Activated CD8-positive, alpha-beta T cell treated with anti-CD3 and anti-CD28 coated beads for 36 hours (primary cell): ENCODE measurements at places on chromosomes 3 and 15.

GRCh38 chr3:66553441-66554113, 52.8 kb upstream of the LRIG1 start:
- no peak for DNase-seq

- DNase-seq = no peak
Measured at GRCh38 chr15:95919460-95919859, 411.0 kb upstream of the NR2F2 start.

DNA sequence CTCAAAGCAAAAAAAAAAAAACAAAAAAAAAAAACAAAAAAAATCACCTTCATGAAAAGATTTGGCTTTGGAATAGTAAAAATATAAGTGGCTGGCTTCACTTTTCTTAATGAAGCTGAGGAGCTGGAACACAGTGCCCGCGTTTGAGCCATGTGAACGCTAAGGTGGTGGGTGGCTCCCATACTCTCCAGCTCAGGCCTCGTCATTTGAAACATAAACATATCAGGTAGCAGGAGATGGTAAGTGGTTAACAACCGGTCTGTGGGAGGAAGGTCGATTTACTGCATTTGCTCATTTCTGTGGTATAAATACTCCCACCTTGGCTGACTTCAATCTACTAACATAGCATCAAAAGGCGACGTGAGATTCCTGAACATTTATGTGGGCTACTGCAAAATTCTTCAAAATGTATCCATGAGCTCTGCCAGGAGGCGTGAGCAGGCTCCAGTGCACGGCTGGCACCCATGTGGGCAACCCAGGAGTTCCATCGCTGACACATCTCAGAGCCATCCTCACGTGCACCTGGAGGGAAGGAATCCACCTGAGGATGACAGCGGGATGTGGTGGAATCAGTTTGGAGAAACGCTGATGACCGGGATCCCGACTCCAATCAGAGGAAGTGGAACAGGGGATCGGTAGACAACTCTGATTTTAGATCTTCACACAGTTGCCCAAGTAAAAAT, 157.6 kb downstream of the ATP10A start:
- no peak for DNase-seq

DNA sequence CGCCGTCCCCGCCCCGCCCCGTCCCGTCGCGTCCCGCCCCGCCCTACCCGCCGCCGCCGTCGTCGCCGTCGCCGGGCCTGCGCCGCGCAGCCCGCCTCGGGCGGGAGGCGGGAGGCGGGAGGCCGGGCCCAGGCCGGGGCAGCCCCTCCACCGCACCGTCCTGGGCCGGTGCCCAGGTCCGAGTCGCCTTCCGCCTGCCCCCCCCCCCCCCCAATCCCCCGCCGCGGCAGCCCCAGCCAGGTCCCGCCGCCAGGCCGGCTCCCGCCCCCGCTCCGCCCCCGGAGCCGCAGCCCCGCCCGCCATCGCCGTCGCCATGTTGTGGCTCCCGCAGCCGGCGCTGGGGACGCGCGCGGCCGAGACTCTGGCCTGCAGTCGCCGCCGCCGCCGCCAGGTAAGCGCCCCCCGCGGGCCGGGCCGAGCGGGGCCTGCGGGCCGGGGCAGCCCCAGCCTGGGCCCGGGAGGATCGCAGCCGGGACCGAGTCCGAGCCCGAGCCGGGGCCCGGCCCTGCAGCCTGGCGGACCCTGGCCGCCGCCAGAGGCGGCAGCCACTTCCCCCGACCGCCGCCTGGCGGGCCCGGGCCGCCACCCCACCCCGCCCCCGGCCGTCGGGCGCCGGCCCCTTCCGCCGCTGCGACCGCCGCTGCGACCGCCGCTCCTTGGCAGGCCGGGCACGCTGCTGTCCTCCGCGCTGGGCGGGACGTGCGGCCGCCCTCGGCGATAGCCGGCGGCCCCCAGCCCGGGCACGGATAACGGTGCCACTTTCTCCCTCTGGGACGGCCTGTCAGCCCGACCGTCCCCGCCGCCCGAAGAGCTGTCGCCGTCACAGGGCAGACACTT, at the start of gene ZNF592:
TSS of gene ZNF592 (plus strand) at position 319 of the 837 bp plus-strand sequence. CDS start 34,084 bp downstream, outside the sequence.
- DNase-seq = peak; percentile 73

DNA sequence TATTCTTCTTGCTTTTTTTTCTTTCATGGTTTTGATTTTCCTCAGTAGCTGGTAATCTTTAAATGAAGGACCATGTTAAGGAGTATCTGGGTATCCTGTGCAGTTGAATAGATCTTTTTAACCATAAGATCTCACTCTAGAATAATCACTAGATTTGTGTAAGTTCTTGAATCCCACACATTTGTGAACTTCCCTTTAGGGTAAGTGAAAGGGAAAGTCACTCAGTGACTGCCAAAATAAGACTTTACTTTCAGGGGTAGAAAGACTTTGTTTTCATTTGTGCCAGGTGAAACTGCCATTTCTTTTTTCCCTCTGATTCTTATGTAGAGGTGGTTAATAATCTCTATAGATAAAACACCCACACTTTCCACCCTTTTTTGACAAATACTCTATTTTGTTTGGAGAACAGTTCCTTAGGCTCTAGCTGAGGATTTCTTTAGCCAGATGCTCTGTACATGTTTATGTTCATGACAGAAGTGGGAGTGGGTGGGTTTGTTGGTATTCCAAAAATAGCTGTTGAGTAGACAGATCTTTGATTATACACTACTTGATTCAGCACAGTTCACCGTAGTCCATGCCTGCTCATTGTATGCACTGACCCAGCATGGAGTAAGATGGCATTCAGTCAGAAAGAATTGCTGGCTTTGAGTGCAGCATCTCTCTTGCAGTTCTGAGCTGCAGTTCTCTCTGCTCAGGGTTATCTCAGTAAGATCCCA, 28.5 kb downstream of the LRRC49 start:
- DNase-seq = no peak

DNA sequence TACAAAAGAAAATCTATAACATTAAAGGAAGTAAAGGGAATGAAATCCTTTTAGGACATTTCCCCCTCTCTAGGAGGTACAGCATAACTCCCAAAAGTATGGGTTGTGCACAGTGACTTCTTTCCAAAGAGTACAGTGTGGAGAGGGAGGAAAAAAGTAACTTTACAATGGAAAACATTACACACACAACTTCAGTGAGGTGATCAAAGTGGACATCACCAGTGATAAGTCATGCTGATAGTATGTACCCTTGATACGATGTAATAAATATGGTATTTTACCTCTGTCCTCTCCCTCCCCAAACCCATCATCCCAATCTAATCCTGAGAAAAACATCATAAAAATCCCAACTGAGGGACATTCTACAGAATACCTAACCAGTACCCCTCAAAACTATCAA, 10.8 kb downstream of the PLD1 start:
- DNase-seq = no peak

DNA sequence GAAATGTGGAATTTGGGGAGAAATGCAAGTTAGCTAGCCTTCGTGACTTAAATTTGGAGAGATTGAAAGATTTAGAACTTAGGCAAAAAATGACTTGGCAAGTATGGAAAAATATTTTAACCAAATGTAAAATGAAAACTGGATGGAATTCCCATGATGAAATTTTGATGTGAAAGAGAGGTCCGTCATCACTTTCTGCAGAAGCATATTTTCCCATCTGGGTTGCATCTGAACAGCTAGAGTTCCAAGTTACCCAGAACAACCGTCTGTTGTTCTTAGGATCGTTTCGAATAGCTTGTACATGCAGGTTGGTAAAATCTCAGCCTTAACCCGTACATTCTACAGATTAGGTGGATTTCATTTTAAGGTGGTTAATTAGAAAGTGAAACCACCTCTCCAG, 136.3 kb downstream of the GHSR start:
- no peak for DNase-seq

- peak; percentile 85 for DNase-seq
Measured at GRCh38 chr3:38346587-38347410, at the start of gene XYLB. TSS of gene XYLB (plus strand) at chr3:38346785. CDS start at chr3:38346869, 84 bp downstream.

DNA sequence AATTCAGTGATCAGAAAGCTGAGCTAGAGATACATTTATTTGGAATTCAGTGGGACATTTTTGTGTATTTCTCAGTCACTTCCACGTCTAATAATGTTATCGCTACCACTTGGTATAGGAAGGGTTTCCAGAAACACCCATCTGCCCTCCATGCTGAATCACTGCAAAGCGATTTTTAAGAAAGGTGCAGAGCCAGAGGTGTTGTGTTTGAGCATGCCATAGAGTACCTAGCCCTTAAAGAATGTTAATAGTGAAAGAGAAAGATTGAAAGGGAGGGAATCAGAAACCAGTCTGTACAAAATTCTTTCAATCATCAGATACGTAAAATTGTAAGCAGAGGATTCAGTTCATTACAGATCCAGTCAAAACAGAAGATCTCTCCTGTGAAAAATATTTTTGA, 80.1 kb upstream of the ARL6 start:
- DNase-seq = no peak

GRCh38 chr3:45139372-45140140, 6.6 kb downstream of the CDCP1 start:
- no peak for DNase-seq

DNA sequence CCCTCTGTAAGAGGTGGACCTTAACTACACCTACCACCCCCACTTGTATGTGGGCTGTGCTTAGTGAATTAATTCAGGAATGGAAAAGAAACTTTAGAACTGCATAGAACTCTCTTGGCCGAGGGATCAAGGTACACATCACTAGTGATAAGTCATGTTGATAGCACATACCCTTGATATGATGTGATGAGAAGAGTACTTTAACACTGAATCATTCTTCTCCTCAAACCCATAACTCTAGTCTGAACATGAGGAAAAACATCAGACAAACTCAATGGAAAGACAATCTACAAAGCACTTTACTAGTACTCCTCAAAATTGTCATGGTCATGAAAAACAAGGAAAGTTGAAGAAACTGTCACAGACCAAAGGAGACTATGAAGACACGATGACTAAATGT, 87.6 kb downstream of the P2RY1 start:
- no peak for DNase-seq

- no peak for DNase-seq
Measured at GRCh38 chr15:62380011-62380410, 214.9 kb upstream of the C2CD4B start.

- DNase-seq = no peak
Measured at GRCh38 chr3:128484404-128485281, 8.4 kb downstream of the GATA2 start.

GRCh38 chr3:177777699-177778098, 580.4 kb upstream of the TBL1XR1 start:
- DNase-seq = peak; percentile 62

GRCh38 chr3:31402117-31402516, 130.6 kb upstream of the STT3B start:
- DNase-seq = no peak

GRCh38 chr15:39580485-39581241, at the start of gene THBS1:
TSS of gene THBS1 (plus strand) at chr15:39581079. CDS start at chr15:39581858, 779 bp downstream.
- DNase-seq = peak; percentile 73

DNA sequence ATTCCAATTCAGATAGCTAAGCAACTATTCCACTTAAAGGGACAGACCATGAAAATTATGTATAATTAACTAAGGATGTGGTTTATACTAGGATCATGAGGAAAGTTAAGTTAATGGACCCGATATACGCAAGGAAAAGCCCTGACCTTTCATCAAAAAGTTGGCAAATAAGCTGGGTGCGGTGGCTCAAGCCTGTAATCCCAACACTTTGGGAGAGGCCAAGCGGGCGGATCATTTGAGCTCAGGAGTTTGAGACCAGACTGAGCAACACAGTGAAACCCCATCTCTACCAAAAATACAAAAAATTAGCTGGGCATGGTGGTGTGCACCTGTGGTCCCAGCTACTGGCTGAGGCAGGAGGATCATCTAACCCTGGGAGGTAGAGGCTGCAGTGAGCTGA, 39.6 kb downstream of the SCAP start:
- no peak for DNase-seq

DNA sequence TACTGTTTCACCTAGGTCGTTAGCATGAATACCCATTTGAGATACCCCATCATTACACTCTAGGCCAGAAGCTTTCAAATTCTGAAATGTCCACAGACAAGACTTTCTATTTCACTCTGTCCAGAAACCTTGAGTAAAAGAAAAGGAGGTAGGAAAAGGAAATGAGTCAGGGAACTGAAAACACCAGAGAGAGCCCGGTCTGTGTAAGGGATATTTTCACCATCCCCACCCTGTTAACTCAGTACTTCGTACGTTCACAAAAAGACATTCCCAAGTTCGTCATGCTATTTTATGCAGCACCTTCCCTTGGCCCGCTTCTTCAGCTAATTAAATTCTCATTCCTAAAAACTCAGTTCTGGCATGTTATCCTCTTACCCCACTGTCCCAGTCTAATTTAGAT, 89.4 kb upstream of the SOX2 start:
- no peak for DNase-seq

- no peak for DNase-seq
Measured at GRCh38 chr15:64763462-64763861, 11.9 kb downstream of the RBPMS2 start.

DNA sequence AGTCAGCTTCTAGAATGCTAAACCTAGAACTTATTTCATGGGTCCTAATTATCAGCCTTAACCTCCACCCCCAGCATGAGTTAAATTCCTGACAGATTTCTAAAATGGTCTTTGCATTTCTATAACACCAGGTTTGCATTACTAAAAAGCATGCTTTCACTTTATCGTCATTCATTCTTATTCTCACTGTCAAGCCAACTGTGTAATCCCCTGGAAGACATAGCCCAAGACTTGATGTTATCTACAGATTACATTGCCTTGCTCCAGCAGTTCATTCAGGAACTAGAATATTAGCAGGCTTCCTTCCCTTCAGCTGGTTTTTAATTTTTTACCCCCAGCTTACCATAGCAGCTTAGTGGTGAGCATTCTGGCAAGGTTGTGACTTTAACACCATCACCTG, 184.0 kb downstream of the SLCO3A1 start:
- DNase-seq = no peak

DNA sequence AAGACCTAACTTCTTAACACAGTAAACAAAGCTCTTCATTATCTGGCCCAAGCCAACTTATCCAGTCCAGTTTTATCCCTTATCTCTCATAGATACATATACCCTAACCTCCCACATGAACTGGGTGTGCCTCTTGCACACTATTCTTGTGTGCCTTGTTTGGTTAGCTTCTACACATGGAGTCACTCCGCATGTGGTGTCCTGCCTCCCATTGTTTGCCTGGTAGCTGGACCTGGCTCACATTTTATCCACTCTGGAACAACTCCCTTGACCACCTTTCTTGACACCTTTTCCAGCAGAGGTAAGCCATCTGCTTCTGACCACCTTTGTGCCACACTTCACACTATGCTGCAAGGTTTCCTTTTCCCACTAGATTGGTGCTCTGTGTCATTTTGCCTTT, 15.2 kb downstream of the TIPARP start:
- no peak for DNase-seq
